ENCODE measurements at places on chromosomes 1 and 21. TPM values are rescaled to one million over a fixed set of nuclear protein-coding genes. Genes with fewer than 3 reads are reported as not detected.

The DMRTA2 gene
- total RNA-seq, result not detected

The PODN gene
- 8.1 TPM for total RNA-seq

The OR1C1 gene
- total RNA-seq, result not detected

DNA sequence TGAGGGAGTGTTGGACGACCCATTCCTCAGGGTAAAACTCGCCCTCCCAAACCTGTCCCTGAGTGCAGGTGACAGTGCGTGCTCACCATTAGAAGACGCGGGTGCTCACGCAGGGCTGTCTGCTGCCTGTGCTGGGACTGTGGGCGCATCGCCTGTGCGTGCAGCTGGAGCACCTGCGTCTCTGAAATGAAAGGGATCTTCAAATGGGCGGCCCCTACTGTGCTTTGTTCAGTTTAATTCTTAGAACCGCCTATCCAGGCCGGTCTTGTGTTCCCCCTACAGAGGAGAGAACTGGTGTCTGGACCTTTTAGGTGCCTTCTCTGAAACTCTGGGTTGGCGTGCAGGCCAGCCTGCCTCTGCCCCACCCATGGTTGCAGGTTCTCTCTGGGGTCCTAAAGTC is 125.8 kb downstream of the PCBP3 start:
- DNase-seq, result no peak

DNA sequence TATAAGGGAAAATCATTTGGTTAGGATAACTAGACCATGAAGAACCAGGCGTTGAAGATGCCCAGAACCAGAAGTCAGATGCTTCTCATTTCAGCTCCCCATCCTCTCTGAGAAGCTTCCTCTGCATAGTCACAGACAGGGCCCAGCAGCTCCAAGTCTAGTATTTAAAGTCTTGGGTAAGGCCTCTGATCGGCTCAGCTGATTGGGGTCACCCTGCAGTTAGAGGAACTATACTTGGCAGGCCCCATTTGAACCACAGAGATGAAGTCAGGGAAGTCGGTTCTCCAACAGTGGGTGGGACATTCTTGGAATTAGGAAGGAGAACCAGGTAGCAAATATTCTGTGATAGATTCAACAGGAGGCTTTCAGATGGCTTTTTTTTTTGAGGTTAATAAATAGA is 48.3 kb downstream of the SLC22A15 start:
- DNase-seq, result no peak

DNA sequence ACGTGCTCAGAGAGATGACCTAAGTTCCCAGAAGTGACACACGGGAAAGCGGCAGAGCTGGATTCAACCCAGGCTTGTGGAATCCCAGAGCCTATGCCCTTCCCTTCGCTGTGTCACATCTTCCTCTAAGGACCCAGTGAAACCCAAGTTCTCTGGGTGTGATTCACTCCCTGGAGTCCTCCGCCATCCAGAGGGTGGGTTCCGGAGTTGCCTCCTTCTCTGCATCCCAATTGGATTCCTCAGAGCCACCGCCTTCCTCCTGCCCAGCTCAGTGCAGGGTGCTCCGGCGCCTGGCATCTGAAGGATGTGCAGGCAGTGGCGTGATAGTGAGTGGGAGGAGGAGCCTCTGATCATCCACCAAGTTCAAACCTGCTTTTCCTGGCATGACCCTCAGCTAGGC is 20.7 kb upstream of the RCC2 start:
- no peak for DNase-seq

GRCh38 chr1:172578586-172578985 is 45.6 kb downstream of the SUCO start:
- DNase-seq, result no peak

GRCh38 chr1:45035631-45036301 is 23.7 kb downstream of the UROD start:
- no peak for DNase-seq

DNA sequence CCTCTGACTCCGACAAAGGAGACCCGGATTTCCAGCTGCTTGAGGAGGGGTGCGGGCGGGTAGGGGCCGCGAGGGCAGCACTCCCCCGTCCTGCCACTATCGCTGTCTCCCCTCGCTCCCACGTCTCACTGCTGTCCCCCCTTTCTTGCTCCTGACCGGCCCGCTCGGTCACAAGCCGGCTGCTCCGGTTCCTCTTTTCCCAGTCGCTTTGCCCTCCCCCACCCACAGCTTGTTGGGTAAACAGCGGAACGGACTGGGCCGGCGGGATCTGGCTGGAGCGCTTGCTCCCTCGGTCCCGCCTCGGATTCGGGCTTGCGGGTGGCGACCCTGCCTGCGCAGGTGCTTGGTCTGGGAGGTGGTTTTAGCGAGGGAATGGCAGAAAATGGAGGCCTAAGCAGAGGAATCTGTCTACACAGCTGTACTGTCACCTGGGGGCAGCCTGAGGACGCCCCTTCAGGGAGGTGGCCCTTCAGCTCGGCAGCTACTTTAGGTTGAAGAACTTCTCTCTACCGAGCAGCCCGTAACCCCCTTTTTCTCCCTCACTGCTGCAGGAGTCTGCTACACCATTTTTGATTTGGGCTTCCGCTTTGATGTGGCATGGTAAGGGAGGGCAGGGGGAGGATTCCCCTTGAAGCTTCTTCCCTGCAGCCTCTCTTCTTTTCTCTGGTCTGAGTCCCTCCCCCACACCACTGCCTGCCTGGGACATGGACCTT is 645 bp downstream of the ATP6V0B start:
- peak; percentile 93 for DNase-seq

GRCh38 chr1:84688463-84689061 is 1.7 kb downstream of the SSX2IP start:
- no peak for DNase-seq

DNA sequence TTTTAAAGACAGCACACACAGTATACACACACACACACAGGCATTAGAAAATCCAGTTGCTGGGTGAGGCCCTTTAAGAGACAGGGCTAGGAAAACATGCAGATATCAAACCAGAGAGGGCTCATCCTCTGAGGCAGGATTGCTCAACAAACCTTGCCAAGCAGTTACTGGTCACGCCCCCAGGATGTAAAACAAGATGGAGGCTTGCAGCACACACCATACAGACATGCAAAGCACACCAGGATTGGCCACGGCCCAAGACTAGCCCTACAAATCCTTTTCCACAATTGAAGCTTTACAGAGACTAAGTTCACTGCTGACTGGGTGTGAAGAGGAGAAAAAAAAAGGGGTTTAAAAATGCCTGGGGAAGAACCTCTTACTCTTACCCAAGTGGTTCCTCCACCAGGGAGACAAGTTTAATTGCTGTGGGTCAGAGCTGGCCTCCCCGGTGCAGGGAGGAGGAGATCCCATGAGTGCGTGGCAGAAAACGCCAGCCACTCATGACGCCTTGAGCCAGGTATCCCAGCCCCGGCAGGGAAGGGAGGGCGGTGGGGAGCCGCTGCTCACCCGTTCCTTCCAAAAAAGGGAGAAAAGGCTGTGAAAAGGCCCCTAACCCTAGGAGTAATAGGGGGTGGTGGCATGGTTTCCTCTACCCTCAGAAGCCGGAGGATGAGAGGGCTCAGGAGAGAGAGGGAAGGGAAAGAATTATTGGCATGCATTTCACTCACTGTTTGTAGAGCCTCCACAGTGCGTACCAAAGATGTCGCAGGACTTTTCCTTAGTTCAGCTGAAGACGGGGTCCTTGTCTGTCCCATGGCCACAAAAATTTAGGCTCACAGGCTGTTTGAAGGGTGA is 594.6 kb upstream of the ZP4 start:
- no peak for DNase-seq
